ENCODE measurements at places on chromosomes 5 and 9.

- no peak for DNase-seq
Observed at GRCh38 chr9:13721481-13722235, 442.2 kb upstream of the MPDZ start.

DNA sequence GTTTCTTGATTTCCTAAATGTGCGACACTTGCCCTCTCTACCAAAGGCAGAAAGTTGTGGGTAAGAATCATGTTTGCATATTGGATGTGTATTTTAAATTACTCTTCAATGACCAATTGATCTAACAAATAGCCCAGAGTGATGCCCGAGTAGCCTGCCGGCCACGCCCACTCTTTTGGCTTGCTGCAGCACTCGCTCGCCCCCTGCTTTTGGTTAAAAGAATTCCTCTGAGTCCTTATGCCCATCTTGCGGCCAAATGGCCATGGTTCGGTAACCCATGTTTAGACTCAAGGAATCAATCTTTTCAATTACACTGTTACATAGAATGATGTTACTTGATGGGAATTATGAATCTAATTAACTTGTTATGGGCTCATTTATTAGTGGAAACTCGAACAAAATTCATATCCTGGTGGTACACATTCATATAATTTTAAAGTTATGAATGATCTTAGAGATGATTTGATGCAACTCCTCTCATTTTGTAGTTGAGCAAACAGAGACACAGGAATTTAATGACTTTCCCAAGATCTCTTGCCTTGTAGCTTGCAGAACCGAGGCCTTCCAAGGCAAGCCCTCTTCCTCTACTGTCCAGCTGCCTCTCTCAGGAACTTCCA lies 36.5 kb downstream of the PPIC start:
- DNase-seq = peak; percentile 19

GRCh38 chr9:97327562-97327961 lies 20.1 kb downstream of the CCDC180 start:
- DNase-seq = no peak

DNA sequence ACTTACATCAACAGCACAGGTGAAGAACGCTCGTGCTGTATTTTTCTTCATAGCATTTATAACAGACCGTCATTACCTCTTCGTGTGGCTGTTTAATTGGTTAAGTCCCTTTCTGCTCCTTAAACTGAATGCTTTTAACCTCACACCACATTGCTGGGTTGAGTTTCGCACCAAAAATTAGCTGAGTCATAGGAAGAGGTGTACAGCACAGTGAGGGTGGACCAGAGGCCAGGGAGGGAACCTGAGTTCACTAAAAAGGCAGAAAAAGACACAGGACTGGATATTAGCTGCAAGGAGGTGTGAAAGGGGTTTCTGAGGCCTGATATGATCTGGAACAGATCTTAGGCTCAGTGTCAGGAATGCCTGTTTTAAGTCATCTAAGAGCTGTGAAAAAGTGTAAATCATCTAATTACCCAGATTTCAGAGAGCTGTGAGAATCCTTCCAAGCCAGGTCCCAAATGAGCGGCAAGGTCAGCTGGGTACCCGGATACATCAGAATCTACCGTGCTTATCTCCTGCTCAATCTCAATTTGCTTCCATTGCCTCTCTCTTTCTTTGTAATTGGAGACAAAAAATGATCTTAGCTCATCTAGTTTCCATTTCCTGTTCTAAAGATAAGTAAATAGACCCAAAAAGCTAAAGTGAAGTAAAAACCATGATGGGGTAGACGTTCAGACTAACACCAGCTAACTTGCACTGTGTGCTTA lies 7.1 kb upstream of the CFAP90 start:
- DNase-seq = no peak

DNA sequence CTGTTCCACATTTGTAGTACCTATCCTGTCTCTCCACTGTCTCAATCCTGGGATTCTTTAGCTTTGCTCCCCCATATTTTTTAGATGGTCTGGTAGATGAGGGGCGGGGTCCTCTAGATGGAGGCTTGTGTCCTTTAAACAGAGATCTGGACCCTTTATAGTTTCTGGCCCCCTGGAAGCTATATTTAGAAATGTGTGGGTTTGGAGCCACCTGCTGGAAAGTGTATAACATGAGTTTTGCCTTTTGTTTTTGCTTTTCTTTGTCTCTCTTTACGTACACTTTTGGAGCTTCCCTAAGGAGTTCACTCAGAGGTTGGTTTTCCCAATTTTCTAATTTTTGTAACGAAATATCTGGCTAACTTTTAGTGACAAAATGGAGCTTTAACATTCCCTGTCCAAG lies 110.7 kb downstream of the CFAP95 start:
- no peak for DNase-seq
